Activated naive CD8-positive, alpha-beta T cell treated with anti-CD3 and anti-CD28 coated beads for 36 hours (primary cell): ENCODE measurements at places on chromosomes 11 and 22.

GRCh38 chr22:16586170-16586569, 6.4 kb downstream of the CCT8L2 start:
- H3K36me3 ChIP-seq: no peaks in the 10 kb centered on the region
- H3K4me3 ChIP-seq: no peak overlapping the region
- H3K27ac ChIP-seq: no peak overlapping the region

GRCh38 chr11:102241026-102241425, 76.3 kb upstream of the BIRC3 start:
- H3K27me3 ChIP-seq: peaks cover 14% of the 10 kb centered on the region
- DNase-seq: no peak

- H3K27me3 ChIP-seq: peaks cover 50% of the 10 kb centered on the region
- H3K27ac ChIP-seq: no peak overlapping the region
- DNase-seq: peak; percentile 2
- H3K4me3 ChIP-seq: peak overlapping the region; percentile 77
- H3K36me3 ChIP-seq: no peaks in the 10 kb centered on the region
These were observed 772 bp downstream of the NAV2 start for GRCh38 chr11:19713196-19714021.

- H3K27ac ChIP-seq: no peak overlapping the region
- H3K4me1 ChIP-seq: no peaks in the 10 kb centered on the region
- DNase-seq: no peak
- peaks cover 19% of the 10 kb centered on the region for H3K27me3 ChIP-seq
- H3K36me3 ChIP-seq: no peaks in the 10 kb centered on the region
These were observed 713.9 kb downstream of the ETS1 start for GRCh38 chr11:127873478-127873877.

DNA sequence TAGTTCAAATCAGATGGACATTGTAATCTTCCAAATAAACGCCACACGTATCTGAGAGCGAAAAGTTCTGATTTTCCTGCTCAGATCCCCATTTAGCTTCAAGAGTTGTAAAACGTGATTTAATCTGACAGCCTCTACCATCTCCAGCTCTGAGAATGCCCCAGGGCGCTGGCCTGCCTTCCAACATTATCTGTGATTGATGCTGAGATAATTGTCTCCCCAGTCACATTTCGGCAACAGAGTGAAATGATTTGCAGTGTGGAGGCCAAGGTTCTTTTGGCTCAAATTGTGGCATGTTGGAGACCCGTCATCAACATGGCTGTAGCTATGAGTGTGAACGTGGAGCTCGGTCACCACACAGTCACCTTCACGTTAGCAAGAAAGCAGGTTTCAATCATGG, 283.4 kb downstream of the BRD1 start:
- H3K27ac ChIP-seq: no peak overlapping the region
- H3K4me1 ChIP-seq: peaks cover 2% of the 10 kb centered on the region
- no peaks in the 10 kb centered on the region for H3K27me3 ChIP-seq
- H3K36me3 ChIP-seq: peaks cover 2% of the 10 kb centered on the region

- H3K4me1 ChIP-seq: no peaks in the 10 kb centered on the region
- peaks cover 16% of the 10 kb centered on the region for H3K27me3 ChIP-seq
- H3K4me3 ChIP-seq: no peak overlapping the region
- no peak for DNase-seq
- no peaks in the 10 kb centered on the region for H3K36me3 ChIP-seq
These were observed 127.1 kb downstream of the CHST1 start for GRCh38 chr11:45538363-45538762.

GRCh38 chr22:35394011-35394312, 6.0 kb upstream of the MCM5 start:
- H3K27me3 ChIP-seq: peaks cover 9% of the 10 kb centered on the region
- H3K36me3 ChIP-seq: no peaks in the 10 kb centered on the region
- H3K27ac ChIP-seq: no peak overlapping the region
- no peak overlapping the region for H3K4me3 ChIP-seq

GRCh38 chr11:19979519-19979845, 180.8 kb downstream of the DBX1 start:
- H3K4me3 ChIP-seq: no peak overlapping the region
- H3K27me3 ChIP-seq: peaks cover 7% of the 10 kb centered on the region
- H3K4me1 ChIP-seq: peaks cover 12% of the 10 kb centered on the region

DNA sequence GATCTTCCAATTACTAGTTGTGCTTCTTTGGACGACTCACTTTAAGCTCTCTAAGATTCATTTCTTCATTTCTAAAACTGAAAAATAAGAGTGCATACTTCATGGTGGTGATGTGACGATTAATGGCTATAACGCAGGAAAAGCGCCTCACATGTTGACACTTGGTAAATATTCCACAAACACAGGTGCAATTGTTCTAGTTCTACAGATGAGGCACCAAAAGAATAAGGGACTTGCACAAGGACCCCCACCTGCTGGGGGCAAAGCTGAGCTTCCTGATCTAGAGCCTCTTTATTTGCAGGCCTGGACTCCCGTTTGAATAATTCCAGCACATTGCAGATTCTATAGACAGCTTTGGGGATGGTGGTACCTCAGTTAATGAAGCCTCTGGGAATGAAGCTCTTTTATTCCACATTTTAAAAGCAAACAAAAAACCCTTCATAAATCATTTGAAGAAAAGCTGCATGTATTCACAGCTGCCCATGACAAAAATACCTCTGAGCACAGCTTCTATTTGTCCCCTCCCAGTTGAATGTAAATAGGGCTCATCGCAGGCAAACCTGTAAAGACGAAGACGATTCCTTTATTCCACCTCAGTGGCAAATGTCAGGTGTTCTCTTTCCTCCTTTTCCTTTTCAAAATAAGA, 14.9 kb upstream of the CADM1 start:
- no peaks in the 10 kb centered on the region for H3K4me1 ChIP-seq
- no peak for DNase-seq
- no peaks in the 10 kb centered on the region for H3K36me3 ChIP-seq
- no peak overlapping the region for H3K27ac ChIP-seq
